ENCODE measurements at places on chromosomes 3 and 15.

GRCh38 chr3:59411186-59411585, 361.4 kb upstream of the CFAP20DC start:
- DNase-seq, result no peak

DNA sequence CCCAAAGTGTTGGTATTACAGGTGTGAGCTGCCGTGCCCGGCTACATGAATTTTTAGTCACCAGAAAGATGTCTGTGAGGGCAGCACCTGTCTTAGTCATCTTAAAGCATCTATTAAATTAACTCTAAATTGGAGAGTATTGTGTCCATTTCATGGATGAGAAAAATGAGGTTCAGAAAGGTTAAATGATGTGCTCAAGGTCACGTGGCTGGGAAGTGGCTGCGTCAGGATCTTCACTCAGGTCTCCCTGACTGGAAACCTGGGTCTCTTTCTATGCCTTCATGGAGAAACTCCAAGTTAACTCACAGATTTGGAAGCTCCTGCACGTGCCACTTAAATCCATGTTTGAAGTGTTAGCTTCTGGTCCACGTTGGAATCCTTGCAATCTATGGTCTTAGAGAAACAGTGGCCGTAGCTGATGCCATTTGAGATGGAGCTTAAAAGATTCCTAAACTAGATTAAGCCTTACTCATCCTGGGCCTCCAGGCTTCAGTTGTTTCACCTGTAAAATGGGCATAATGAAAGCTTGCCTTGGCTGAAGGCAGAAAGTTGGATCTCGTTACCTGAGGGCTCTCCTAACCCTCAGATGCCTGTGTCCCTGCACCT, 5.2 kb upstream of the TMEM40 start:
- no peak for DNase-seq

DNA sequence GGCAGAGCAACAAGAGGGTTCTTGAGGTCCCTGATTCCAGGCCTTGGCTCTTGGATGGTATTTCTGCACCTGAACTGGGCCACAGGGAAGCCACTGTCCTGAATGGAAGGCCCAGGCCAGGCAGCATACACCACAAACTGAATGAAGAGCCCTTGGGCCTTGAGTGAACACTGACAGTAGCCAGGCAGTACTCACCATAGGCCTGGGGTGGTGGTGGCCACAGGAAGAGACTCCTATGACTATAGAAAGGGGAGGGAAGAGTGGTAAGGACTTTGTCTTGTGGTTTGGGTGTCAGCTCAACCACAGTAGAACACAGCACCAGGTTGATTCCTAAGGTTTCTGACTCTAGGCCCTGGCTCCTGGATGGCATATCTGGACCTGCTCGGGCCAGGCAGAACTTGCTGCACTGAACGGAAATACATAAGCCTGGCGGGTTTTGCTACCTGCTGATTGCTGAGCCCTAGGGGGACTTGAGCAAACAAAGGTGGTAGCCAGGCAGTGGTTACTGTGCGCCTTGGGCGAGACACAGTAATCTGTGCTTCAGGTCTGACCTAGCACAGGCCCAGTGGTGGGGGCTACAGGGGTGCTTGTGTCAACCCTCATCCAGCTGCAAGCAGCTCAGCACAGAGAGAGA, 241.4 kb downstream of the ISL2 start:
- no peak for DNase-seq

DNA sequence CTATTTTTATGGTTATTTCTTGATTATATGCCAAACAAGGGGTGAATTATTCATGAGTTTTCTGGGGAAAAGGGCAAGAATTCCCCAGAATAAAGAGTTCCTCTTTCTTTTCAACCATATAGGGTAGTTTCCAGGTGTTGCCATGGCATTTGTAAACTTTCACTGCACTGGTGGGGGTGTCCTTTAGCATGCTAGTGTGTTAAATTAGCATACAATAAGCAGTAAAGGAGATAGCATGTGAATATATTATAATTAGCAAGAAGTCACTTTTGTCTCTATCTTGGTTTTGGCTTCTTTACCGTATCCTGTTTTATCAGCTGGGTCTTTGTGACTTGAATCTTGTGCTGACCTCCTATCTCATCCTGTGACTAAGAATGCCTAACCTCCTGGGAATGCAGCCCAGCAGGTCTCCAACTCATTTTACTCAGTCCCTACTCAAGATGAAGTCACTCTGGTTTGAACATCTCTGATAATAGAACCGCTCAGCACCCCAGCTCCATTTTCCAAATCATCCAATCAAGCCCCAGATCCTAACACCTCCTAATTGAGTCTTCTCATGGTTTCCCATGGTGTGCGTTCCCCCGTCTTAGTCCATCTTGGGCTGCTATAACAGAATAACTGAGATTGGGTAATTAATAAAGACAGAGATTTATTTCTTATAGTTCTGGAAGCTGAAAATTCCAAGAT, 3.4 kb upstream of the SELENOT start:
- DNase-seq, result no peak

DNA sequence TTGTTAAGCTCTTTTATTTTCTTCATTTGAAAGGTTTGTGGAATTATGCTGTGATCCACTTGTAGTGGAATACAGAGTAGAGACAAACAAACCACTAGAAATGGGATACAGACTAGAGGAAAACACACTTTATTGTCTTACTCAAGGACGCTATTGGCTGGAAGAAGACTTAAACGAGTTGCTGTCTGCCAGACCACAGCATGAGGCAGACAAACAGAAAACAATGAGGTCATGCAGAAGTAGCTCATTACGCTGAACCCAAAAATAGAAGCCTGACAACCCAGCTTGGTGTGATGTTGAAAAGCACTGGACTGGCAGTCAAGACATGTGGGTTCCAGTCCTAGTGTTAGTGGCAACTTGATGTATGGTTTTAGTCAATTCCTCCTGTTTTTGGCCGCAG, 62.4 kb upstream of the P3H2 start:
- peak; percentile 44 for DNase-seq

DNA sequence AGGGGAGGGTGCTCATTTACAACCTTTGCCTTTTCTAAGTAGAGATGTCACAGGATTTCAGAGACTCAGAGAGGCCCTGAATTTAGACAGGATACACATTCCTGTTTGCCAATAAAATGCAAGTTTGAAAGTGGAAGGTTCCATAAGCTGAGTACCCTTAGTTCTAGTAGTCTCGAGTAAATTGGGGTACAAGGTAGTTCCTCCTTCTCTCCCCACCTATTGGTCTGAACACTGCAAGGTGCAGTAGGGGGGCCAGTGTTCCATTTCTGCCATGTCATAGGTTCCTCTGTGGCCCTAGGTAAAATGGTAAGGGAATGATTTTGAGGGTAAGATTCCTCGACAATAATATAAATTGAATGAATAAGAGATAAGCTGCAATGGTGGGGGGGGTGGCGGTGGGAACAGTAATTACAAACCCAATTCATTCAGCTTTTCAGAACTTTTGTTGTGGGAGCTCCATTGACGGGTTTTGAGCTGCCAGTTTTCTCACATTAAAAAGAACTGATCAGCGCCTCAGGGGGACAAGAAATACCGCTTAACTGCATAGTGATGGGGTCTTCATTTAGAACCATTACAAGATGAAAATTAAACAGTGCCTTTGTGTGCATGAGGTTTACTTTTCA, 5.9 kb downstream of the SOX2 start:
- no peak for DNase-seq

DNA sequence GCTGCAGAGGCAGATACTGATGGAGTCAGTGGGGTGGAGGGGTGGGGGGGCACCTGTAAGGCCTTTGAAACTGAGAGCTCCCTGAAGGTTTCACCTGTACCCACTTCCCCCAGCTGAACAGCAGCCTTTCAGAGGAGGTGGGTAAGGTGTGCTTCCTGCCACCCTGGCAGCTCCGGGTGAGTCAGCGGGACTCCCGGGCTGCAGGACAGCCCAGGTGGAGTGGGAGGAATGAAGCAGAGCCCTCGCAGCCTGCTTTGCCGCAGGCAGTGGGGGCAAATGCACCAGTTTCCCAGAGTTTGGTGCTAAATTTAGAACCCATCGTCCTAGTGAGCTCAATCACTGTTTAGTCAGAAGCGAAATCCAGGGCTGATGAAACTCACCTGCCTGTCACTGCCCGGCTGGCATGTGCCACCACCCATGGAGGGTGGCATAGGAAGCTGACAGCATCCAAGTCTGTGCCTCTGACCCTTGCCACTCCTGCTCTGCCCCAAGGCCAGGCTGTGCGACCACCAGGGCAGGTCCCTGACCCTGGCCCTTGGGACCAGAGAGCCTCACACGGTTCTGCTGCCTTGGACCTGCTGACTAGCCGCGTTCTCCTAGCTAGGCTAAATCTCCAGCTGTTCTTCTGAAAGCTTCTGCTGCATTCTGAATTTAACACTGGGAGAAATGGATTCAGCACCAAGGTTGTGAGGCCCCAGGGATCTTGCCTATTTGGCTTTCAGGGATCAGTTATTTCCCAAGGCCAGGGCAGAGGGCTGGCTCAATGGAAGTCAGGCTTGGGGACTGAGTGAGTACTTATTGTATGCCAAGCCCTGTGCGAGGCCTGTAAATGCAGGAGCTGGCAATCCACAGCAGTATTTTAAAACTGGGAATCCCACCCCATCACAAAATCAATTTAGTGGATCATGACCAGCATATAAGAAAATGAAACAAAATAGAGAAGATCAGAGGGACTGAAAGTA, 67.3 kb upstream of the RASGRF1 start:
- no peak for DNase-seq

DNA sequence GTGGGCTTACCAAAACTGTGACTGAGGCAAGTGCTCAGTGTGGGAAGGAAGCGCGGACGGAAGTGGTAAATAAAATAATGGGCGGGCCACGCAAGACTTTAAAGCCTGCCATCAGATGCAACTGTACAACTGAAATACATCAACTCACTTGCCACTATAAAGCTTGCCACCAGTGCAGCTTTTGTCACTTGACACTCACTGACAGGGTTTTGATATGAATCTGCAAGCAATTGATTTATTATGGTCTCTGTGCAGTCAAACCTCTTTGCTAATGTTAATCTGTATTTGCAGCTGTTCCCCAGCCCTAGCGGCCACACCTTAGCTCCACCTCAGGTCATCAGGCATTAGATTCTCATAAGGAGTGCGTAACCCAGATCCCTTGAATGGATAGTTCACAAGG, 2.3 kb upstream of the GFM1 start:
- no peak for DNase-seq

DNA sequence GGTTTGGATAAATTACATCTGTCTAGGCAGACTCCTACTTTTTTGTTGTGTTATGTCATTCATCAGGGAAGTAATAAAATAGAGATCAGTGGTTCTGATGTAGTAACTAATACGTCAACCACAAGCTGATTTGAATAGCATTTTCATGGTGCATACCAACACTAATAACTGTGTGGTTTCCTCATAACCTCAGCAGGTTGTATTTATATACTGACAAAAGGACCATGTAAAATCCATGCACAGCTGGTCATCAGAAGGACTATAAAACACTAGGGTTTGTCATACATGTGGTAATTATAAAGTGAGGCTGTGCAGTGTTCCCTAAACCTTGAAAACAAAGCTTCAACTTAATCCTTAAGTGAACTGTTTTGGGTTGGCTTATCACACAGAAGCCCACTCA, 216.8 kb upstream of the RBMS3 start:
- no peak for DNase-seq

GRCh38 chr3:64608741-64609140, 79.1 kb downstream of the ADAMTS9 start:
- no peak for DNase-seq

- DNase-seq, result no peak
Measured at GRCh38 chr15:34652726-34653033, 69.2 kb upstream of the GOLGA8B start.

GRCh38 chr3:59836531-59836930, 786.7 kb upstream of the CFAP20DC start:
- DNase-seq, result peak; percentile 30

DNA sequence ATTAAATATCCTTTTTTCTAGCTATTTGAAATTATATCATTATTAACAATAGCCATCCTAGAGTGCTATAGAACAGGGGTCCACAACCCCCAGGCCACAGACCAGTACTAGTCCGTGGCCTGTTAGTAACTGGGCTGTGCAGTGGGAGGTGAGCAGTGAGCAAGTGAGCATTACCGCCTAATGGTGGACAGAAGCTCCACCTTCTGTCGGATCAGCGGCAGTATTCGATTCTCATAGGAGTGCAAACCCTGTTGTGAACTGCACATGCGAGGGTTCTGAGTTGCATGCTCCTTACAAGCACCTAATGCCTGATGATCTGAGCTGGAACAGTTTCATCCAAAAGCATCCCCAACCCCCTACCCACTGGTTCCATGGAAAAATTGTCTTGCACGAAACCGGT, 11.7 kb downstream of the CLDN16 start:
- DNase-seq, result no peak

DNA sequence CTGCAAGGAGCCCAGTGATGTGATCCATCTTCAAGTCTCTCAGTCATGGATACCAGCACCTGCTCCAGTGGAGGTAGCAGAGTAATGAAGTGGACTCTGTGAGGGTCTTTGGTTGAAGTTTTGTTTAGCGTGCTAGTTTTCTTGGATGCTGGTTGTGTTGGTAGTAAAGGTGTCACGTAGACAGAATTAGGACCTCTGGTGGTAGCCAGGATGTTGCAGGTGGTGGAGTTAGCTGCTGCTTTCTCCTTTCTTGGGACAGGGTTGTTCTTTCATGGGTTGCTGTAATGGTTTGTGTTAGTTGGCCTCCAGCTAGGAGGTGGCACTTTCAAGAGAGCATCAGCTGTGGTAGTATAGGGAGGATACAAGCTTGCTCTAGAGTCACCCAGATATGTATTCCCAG, 125.2 kb downstream of the ANXA2 start:
- no peak for DNase-seq

GRCh38 chr3:179615458-179616173, 11.0 kb downstream of the NDUFB5 start:
- no peak for DNase-seq

- no peak for DNase-seq
Measured at GRCh38 chr3:9340472-9340902, 22.4 kb upstream of the THUMPD3 start.

- DNase-seq, result no peak
Measured at GRCh38 chr3:141835557-141836229, 40.8 kb upstream of the ATP1B3 start.

GRCh38 chr3:189981668-189982067, 139.0 kb downstream of the P3H2 start:
- DNase-seq, result peak; percentile 55

DNA sequence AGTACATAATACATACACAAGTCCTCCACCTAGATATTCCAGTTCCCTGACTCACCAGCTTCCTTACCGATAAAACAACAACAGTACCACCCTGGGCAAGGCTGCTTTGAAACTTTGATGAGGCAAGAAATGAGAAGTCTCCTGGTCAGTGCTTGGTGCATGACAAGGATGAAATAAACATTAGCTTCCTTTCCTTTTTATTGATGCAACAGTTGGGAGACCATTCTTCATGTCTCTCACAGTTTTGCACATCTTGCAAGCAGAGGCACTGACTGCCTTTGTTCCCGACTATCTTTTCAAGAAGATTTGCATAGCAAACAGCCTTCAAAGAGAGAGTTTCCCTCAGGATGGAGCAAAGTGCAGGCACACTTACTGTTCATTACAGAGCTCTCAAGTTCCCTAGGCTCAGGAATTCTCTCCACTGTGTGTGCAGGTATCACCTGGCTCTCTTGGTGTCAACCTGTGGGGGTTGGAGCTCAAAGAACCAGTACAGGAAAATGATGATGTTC, 65.2 kb downstream of the MYLK start:
- DNase-seq, result no peak

- no peak for DNase-seq
Measured at GRCh38 chr3:33646406-33646805, 71.6 kb downstream of the CLASP2 start.
